ENCODE measurements at places on chromosomes 7 and 10. TPM values are rescaled to one million over a fixed set of nuclear protein-coding genes. Genes with fewer than 3 reads are reported as not detected.

The CNNM1 gene
- 0.23 TPM for total RNA-seq

The NDUFB8 gene
- 391 TPM for total RNA-seq

The BHLHA15 gene
- total RNA-seq: 0.66 TPM

The KLF14 gene
- total RNA-seq: not detected

The CCDC172 gene
- total RNA-seq: not detected

The OR2F1 gene
- total RNA-seq: not detected

The CTTNBP2 gene
- not detected for total RNA-seq

The FANK1 gene
- total RNA-seq: 1.7 TPM

The HABP2 gene
- total RNA-seq: not detected

The GRID2IP gene
- total RNA-seq: 0.21 TPM

All from activated naive CD4-positive, alpha-beta T cell treated with anti-CD3 and anti-CD28 coated beads, Interleukin-2, amount 50 U/mL, for 72 hours (primary cell).